Stimulated activated CD8-positive, alpha-beta memory T cell treated with anti-CD3 and anti-CD28 coated beads, Interleukin-7, amount 100 ng/mL, for 48 hours (primary cell): ENCODE measurements at places on chromosomes 2 and 18.

DNA sequence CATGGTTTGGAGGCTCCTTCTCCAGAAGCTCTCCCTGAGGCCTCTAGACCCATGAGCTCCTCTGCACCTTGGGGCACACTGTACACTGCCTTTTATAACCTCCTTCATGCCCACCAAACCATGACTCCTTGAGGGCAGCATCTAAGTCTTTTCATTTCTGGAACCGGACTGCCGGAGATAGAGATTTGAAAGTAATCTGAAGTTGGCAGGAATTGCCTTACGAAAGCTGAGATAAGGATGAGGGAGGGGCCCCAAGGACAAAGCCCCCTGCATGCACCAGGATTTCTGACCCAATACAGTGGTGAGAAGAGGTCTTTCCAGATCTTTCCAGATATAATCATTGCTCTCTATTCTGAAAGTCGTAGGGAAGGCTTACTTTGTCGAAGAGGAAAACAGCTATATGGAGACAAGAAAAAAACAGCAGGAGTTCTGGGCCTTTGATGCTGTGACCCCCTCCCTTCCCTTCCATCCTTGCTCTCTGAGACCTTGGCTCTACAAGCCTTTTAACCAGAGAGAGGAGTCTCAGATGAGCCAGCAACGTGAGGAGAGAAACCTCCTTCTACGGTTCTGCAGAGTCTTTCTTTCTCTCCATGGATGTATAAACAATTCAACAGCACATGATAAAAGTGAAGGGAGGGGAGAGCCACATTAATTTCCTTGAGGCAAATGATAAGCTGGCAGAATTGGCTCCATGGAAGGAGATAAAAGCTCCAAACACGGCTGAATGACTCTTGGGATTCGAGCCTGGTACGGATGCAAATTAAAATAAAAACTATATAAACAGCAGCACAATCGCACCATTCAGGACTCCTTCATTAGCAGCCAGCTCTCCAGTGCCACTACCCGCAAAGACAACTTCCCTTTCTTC is 88.0 kb upstream of the RTN4 start:
- no peak for DNase-seq

DNA sequence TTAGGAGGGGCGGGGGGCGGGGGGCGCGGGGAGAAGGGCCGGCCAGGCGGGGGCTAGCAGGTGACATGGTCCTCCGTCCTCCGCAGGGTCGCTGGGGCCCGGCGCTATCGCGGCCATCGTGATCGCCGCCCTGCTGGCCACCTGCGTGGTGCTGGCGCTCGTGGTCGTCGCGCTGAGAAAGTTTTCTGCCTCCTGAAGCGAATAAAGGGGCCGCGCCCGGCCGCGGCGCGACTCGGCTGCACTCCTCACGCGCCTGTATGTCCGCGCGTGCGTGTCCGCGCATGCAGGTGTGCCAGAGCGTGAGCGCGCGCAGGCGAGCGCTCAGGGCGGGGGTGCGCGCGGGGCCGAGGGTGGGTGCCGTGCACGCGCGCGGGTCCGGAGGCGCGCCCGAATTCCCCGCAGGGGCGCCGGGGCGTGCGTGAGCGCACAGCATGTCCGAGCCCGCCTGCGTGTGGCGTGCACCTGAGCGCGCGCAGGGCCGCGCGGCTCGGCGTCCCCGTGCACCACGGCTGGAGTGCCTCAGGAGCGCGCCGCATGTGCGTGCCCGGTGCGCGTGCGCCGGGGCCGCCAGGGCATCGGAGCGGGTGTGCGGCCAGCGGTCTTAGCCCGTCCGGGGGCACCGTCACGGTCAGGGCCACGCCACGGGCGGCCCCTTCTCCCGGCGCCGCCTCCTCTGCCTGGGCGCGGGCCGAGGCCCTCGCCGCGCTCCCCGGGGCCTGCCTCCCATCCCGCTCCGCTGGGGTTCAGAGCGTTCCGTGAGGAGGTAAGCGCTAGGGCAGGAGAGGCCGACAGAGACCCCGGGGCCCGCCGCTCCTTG is 6.3 kb downstream of the SNORC start:
- no peak for DNase-seq

- no peak for DNase-seq
Observed at GRCh38 chr2:43435746-43436145, 160.1 kb downstream of the THADA start.

- DNase-seq: no peak
Observed at GRCh38 chr2:156765450-156765849, 329.3 kb downstream of the GPD2 start.

DNA sequence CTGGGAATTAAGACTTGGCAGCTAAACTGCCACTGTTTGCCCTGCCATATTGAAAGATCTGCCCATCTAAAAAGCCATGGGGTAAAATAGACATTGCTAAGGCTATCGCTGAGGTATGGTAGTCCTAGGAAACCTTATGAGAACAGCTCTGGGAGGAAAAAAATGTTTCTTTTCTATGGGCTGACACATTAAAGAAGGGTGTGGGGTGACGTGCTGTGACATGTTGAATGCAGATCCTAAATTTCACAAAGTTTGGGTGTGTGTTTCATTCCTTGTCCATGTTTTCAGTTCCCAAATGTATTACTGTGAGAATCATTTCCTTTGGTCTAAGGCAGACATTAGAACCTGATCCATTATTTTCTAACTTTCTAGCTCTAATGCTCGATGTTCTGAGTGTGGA is 766.4 kb downstream of the BCL11A start:
- no peak for DNase-seq

DNA sequence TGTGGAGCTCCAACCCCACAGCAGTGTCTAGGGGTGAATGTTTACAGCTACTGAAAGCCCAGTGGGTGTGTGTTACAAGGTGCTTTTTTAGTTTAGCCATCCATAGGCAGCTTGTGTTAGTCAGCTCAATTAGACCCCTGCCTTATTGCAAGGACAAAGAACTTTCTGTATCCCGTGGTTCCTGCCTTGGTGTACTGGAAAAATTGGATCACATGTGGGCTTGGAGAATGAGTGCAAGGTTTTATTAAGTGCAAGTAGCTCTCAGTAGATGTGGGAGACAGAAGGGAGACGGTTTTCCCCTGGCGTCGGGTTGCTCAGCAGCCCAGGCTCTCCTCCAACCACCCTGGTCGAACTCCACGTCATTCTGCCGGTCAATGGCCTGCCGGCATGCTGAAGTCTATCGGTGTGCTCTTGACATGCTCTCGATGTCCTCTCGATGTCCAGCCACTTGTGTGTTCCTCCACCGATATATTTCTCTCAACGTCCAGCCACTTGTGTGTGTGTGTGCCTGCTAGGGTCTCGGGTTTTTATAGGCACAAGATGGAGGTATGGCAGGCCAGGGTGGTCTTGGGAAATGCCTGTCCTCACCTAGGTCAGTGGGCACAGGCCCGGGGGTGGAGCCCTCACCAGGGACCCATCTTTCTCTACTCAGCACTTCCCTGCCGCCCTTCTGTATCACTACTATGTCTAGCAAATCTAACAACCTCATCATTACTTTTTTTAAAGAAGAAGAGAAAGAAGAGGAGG is 13.8 kb downstream of the FANCL start:
- DNase-seq: no peak

- no peak for DNase-seq
Observed at GRCh38 chr2:207133820-207134519, 31.8 kb downstream of the KLF7 start.

DNA sequence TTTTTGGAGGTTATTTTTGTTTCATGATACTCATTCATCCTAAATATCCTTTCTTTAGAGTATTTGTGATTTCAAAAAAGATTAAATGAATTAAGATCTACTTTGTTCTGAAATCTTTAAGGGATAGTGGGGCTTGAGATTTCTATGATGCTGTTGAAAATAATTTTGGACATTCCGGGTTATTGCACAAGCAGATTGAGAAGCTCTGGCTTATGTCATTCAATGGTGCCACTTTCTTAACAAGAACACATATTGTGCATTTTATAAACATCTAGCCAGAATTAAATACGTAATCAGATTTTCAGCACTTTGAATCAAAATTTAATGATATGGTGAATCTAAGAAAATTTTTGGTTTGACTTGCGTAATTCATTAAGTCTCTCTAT is 207.7 kb upstream of the COL3A1 start:
- DNase-seq: no peak
